ENCODE measurements at places on chromosomes 12 and 14.

DNA sequence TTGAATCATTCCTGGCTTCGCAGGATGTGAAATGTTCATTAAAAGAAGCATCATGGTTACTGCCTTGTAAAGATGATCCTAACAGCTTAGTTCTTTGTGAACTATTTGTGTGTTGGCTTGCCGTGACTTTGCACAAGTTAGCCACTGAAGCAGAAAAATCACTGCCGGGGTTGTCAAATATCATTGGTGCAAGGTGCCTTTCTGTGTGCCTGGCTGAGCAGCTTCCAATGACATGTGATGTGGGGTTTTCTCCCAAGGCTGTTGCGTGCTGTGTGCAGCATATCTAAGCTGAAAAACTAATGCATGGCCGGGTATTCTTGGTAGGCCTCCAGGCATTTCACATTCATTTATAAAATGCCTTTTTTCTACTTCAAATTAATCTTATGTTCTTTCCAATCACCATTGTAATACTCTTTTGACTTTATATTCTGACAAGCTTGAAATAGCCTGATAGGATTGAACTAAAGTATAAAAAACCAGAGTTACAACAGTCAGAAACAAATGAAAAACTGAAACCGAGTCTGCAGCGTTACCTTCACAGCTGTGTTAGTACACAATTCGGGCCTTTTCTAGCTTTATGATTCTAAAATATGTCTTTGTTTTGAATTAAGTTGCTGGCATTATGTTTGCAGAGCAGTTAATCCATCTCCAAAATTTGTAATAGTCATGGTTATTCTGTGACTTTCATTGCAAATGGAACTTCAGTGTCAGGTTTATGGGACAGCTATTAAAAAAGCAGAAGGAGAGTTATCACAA is 222.1 kb downstream of the SYT1 start:
- DNase-seq = no peak

DNA sequence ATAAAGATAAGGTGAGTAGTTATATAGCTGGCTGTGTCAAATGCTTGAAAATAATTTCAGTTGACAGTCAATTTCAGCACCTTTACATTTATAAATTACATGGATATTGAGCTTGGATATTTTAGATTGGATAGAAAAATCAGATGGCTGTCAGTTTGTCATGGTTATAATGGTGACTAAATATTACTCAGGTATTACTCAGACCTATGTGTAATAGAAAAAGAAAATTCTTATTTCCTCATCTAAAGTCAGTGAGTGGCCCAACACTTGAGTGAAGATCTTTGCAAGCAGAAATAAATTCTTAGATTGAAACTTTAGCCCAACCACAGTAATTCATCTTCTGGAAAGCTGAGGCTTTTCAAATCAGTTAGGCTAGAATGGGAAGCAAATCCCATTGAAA is 354.4 kb downstream of the NAV3 start:
- DNase-seq = no peak

DNA sequence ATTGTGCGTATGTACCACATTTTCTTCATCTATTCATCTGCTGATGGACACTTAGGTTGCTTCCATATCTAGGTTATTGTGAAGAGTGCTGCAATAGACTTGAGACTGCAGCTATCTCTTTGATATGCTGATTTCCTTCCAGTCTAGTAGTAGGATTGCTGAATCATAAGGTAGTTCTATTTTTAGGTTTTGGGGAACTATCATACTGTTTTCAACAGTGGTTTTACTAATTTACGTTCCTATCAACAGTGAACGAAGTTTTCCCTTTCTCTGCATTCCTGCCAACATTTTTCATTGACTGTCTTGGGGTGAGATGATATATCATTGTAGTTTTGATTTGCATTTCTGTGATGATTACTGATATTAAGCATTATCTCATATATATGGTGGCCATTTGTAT is 482.2 kb downstream of the SLC16A7 start:
- DNase-seq = no peak

DNA sequence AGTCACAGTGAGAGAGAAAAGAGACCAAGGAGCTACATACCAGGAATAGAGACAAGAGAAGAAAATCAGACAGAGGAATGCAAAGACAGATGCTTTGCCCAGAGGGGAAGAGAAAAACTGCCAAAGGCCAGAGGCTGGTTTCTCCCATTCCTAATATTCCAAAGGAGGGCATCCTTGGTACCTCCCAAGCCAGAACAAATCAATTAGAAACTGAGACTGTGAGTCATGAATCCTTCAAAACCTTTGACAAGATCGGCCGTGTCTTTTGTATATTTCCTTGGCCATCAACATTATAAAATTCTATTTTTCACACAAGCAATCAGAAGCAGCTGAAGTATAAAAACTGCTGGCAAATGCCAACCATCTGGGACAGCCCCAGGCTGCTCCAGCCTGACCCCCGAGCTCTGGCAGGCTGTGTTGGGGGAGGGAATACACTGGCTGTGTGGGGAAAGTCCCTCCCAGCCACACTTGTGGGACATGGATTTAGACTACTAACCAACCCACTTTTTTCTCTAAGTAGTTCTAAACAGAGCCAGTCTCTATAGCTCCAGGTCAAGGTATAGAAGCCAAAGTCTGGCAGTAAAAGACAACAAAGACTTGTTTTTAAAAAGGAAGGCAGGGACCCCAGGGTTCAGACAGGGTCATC is 13.7 kb downstream of the POMT2 start:
- no peak for DNase-seq

DNA sequence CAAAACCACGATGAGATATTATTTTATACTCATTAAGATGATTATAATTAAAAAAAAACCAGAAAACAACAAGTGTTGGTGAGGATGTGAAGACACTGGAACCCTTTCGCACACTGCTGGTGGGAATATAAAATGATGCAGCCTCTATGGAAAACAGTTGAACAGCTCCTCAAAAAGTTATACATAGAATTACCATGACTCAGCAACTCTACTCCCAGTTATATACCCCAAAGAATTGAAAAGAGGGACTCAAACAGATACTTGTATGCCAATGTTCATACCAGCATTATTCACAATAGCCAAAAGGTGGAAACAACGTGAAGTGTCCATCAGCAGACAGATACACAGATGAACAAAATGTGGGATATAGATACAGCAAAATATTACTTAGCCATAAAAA is 53.1 kb downstream of the TAOK3 start:
- no peak for DNase-seq

- DNase-seq = no peak
These were observed 27.7 kb upstream of the CAND1 start for GRCh38 chr12:67241482-67241881.

DNA sequence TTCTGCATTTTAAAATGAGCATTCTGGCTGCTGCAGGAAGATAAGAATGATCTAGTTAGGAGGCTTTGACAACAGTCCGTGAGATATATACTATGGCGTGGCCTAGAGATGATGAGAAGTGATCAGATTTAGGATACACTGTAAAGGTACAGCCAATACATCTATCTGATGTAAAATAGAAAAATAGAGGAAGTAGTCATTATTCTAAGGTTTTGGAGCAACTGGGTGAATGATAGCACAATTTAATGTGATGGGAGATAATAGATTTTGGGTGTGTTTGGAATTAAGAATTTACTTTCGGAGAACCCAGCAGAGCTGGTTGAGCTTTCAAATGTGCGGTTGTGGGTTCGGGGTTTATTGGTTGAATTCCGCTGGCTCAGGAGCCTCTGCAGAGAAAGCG is at the start of gene ANP32D:
TSS of gene ANP32D (plus strand) at position 301 of the 400 bp plus-strand sequence. CDS start 106 bp downstream, outside the sequence.
- no peak for DNase-seq

DNA sequence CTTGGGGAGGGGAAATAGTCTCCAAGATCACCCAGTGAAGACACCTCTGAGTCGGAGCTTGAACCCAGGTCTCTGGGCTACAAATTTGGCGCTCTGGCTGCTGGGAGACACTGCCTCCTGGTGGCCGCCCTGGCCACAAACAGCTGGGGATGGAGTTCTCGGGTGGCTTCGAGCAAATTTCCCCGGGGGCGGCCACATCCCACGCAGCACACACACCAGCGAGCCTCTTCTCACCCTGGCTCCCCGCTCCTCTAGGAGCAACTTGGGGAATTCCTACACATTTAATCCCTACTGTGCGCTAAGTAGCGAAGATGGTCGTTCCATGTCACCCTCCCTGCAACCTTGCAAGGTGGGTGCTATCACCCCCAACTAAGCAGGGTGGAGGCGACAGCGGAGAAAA is 66.2 kb upstream of the BEGAIN start:
- no peak for DNase-seq

GRCh38 chr14:32129124-32129523 is 52.0 kb downstream of the ARHGAP5 start:
- DNase-seq = peak; percentile 2

- DNase-seq = peak; percentile 30
These were observed 458 bp downstream of the SSPN start for GRCh38 chr12:26195641-26196420.

DNA sequence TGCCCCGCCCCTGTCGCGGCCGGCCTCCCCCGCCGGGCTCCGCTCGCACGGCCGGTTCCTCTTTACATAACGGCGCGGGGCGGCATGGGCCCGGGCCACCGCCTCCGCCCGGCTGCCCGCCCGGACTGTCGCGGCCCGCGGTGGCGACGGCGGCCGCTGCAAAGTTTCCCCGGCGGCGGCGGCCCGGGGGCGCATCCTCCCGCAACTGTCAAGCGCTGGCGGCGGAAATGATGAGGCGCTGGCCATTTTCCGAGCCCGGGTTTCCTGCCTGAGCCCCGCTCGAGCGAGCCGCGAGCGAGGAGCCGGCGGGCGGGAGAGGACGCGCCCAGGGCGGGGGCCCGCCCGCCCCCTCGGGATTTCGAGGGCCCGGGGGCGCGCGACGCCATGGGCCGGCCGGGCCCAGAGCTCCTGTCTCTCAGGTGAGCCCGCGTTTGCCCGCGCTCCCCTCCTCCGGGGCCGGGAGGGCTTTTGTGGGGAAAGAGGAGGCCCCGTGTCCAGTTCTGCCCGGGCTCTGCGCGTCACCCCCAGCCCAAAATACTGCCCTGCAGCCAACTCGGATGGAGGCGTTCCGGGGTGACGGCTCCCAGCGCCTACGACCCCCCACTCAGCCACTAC is at the start of gene SH2B3:
TSS of gene SH2B3 (plus strand) at position 65 of the 615 bp plus-strand sequence. CDS start 12,223 bp downstream, outside the sequence.
- no peak for DNase-seq

DNA sequence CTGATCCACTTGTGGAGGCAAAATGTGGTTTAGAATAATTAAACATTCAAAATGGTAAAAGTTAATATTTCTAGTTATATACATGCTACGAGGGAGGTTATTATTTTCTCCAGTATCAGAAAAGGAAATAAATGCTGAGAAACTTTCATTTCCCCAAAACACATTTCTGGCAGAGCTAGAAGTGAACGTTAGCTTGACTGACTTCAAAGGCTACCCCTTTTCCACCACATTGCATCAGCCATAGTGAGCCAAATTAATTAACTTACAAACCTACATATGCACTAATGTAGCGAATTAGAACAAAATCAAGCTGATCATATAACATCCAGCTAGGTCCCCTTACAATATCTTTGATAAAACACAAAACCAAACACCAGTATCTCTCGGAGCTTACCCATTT is 49.3 kb upstream of the RERGL start:
- no peak for DNase-seq

- no peak for DNase-seq
These were observed 44.9 kb upstream of the PLEKHG3 start for GRCh38 chr14:64659366-64659765.

- peak; percentile 99 for DNase-seq
These were observed 741 bp upstream of the CRIP2 start for GRCh38 chr14:105473677-105474482.

- DNase-seq = no peak
These were observed 233.8 kb downstream of the SSPN start for GRCh38 chr12:26429070-26429691.

- DNase-seq = no peak
These were observed 2.4 kb downstream of the ATF7 start for GRCh38 chr12:53623548-53624385.

- DNase-seq = no peak
These were observed 57.6 kb downstream of the CCDC59 start for GRCh38 chr12:82300611-82301010.

DNA sequence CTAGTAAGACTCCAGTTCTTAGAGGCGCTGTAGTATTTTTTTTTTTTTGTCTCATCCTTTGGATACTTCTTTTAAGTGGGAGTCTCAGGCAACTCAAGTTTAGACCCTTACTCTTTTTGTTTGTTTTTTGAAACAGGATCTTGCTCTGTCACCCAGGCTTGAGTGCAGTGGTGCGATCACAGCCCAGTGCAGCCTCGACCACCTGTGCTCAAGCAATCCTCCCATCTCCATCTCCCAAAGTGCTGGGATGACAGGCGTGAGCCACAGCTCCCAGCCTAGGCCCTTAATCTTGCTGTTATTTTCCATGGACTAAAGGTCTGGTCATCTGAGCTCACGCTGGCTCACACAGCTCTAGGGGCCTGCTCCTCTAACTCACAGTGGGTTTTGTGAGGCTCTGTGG is 21.3 kb downstream of the GPRC5A start:
- DNase-seq = no peak

GRCh38 chr12:38904537-38905479 is 583 bp downstream of the CPNE8 start:
- DNase-seq = peak; percentile 15

DNA sequence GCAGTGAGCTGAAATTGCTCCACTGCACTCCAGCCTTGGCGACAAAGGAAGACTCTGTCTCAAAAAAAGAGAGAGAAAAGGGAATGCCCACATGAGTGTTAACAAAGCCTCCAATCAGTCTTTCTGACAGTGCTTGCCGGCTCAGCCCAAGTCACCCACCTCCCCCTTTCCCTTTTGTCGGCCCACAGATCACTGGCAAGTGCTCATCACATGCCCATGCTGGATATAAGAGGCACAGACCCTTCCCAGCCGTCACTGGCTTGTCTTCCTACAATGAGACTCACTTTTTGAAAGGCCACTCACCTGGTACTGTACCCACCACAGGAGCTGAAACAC is 70.8 kb downstream of the CCDC88C start:
- DNase-seq = no peak

GRCh38 chr14:22489957-22490950 is 98.8 kb downstream of the DAD1 start:
- DNase-seq = no peak

DNA sequence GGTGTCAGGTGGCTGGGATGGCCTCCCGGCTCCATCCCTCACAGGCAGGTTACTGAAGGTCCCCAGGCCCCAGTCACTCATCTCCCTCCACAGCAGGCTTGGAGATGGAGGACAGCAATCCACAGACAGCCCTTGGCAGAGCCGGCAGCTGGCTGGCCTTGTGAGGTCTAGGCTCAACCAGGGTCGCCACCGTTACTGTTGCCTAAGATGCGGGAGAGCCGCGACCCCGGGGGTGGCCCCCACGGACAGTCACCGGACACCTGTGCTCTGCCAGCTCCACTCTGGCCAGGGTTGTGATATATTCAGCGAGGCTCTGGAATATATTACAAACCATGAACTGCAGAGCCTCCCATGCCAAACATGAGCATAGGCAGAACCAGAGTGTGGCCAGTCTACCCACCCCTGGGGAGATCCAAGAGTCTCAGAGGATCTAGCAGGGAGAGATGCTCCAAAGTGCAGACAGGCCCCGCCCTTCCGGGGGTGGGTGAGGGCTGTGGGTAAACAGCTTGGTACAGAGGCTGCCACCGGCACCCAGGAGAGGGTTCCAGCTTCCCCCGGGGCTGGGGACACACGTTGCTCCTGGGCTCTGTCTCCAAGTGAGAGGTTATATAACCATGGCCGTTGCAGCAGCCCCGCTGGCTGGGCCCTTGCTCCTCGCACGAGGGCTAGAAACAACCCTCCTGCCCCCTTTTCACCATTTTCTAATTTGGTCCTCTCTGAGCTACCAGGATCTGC is 55.9 kb upstream of the DIO3 start:
- DNase-seq = no peak

All from H54 (cell line).